ENCODE measurements at places on chromosomes 16 and 17.

GRCh38 chr17:67633751-67634211, 84.0 kb upstream of the NOL11 start:
- no peak for DNase-seq

- DNase-seq = peak; percentile 79
Observed at GRCh38 chr17:69414408-69415274, at the start of gene MAP2K6. MAP2K6 (plus strand) TSS chr17:69414697; CDS start chr17:69414985, 288 bp downstream.

DNA sequence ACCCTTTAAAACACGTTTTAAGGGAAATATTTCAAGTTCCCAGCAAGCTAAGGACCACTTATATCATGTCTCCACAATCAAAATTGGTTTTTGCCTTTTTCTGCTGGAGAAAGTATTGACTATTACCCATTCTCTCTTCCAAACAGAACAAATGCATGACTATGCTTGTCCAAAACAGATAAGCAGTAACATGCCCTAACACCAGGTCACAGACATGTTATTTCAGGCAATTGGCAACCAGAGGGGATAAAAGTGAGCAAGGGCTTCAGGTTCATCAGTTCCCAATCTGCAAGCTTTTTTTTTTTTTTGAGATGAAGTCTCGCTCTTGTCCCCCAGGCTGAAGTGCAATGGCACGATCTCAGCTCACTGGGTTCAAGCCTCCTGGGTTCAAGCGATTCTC, 15.0 kb downstream of the SKA2 start:
- DNase-seq = no peak

- peak; percentile 93 for DNase-seq
Observed at GRCh38 chr16:84643180-84643583, 5.1 kb upstream of the KLHL36 start.

GRCh38 chr16:67242138-67242730, 5.0 kb downstream of the FHOD1 start:
- DNase-seq = no peak

DNA sequence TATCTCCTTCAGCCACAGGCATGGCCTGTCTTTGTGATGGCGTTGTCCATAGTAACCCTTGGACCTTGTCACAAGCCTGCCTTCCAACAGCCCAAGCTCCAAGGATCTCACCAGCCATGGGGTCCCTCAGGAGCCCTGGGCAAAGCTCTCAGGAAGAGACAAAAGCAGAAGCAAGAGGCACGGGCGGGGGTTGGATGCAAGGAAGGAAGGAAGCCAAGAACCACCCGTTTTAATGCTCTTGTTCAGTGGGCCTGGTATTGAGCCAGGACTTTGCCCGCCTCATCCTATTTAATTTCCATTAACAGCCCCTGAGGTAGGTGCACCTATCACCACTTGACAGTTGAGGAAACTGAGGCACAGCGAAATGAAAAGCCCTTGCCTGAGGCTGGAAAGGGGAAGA, 32.3 kb upstream of the GOSR2 start:
- no peak for DNase-seq

DNA sequence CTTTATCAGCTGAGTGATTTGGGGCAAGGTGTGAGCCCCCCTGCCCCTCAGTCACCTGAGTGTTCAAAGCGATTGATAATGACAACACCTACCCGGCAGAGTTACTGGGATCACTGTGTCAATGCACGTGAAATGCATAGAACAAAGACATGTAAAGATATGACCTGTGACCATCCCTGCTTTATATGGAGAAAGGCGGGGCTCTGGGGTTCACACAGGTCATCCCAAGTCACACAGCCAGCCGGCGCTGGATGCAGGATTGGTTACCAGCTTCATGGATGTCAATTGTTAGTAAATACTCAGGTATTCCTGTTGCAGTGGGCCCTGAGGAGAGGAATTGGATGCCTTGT, 64.4 kb downstream of the CRISPLD2 start:
- DNase-seq = no peak

- no peak for DNase-seq
Observed at GRCh38 chr16:11852092-11852809, 909 bp upstream of the RSL1D1 start.

- DNase-seq = no peak
Observed at GRCh38 chr17:48100160-48100559, 1.1 kb downstream of the CBX1 start.

DNA sequence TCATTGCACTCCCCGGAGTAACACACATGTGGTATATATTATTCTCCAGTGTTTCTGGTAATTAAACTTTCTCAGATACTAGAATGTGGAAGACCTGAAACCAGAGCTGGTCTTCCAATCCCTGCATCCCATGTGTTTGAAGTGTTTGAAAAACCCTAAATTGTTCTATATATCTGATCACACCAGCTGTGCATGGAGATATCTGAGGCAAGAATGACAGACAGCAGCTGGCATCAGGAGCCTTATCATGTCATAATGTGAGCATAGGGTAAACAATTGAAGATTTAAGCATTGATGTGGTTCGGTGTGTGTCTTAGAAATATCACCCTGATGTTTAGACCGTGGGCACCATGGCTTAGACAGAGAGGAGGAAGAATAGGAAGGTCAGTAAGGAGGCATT, 251.0 kb downstream of the CDH11 start:
- no peak for DNase-seq

GRCh38 chr17:4444782-4445473, 11.2 kb downstream of the SPNS3 start:
- DNase-seq = no peak

DNA sequence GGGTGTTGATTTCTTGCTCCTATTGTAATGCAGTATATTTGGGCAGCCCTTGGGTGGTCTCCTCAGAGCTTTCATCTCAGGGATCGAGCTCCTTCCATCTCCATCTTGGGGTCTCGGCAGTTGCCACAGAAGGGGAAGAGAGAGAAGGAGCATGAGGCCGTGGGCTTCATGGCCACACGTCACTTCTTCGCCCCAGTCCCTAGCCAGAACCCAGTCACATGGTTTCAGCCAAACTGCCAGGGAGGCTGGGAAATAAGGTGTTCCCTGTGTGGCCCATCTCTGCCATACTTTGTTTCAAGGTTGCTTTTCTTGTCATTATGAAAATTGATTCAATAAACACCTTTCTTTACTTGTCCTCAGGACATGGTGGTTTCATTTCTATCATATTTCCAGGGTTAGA, 68.4 kb upstream of the NKD1 start:
- no peak for DNase-seq

- DNase-seq = no peak
Observed at GRCh38 chr17:7912927-7913524, 3.1 kb downstream of the RNF227 start.

GRCh38 chr16:1299868-1300203, 9.6 kb upstream of the UBE2I start:
- DNase-seq = no peak

- DNase-seq = no peak
Observed at GRCh38 chr17:37485938-37486570, 3.6 kb upstream of the DUSP14 start.

DNA sequence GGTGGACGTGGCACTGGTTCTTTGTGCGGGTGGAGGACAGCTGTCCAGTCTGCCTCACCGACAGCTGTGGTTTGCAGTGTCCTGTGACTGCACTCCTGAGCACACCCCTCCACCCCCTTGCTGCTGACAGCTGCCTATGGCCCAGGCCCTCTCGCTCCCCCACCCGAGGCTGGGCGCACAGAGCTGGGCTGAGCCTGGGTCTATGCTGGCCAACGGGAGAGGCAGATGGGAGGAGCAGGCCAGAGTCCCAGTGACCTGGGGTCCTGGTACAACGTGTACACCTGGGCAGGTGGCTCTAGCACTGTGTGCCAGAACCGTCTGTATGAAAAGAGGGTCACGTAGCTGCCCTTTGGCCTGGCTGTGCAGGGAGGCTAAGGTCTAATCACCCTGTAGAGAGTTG, 30.5 kb downstream of the BAIAP2 start:
- DNase-seq = no peak

- no peak for DNase-seq
Observed at GRCh38 chr17:75854101-75854748, 910 bp downstream of the WBP2 start.

DNA sequence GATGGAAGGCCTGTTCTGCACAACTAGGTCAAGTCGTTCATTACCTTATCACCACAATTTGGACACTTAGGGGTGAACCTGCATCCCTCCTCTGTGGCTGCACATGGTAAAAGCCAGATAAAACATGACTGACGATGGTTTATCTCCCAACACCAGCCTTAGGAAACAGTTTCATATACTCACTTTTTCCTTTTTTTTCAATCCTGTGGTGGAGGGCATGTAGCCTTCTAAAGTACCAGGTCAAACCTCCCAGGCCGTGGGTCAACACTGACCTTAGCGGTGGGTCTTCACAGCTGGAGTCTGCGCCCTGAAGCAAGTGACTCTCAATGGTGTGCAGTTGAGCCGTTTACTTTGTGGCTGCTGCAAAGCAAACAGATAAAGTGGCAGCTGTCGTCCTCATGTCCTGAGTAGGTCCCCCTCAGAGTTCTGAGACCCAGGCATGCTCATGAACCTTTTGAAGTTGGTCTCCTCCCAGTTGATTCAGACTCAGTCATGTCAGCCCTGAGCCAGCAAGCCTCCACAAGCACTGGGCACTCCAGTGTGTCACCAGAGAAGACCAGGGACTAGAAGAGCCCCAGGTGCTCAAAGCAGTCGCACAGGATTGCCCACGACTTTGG, 5.9 kb downstream of the FAHD1 start:
- DNase-seq = no peak

DNA sequence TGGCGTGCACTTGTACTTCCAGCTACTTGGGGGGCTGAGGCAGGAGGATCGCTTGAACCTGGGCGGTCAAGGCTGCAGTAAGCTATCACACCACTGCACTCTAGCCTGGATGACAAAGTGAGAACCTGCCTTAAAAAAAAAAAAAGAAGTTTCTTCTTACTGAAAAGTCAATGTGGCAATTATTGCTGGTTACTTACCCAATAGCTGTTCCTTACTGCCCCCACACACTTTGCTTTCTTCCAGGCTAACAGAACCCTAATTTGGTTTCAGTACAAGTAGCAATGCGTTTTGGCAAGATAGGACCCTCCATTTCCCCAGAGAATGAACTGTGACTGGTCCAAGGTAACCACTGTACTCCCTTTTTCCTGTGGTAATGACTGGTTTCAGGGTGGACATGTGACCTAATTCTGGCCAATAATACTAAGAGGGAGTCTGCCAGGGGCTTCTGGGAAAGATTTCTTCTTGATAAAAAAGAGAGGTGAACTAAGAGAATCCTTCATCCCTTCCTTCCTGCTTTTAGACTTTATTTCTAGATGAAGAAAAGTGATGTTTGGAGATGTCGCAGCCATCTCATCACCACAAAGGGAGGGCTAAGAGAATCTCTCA, 58.8 kb upstream of the MSI2 start:
- no peak for DNase-seq

- DNase-seq = no peak
Observed at GRCh38 chr16:50718061-50718760, 23.7 kb upstream of the CYLD start.

GRCh38 chr16:47045023-47045422, 71.5 kb upstream of the DNAJA2 start:
- no peak for DNase-seq

GRCh38 chr17:59365383-59365981, 34.0 kb downstream of the YPEL2 start:
- DNase-seq = no peak

DNA sequence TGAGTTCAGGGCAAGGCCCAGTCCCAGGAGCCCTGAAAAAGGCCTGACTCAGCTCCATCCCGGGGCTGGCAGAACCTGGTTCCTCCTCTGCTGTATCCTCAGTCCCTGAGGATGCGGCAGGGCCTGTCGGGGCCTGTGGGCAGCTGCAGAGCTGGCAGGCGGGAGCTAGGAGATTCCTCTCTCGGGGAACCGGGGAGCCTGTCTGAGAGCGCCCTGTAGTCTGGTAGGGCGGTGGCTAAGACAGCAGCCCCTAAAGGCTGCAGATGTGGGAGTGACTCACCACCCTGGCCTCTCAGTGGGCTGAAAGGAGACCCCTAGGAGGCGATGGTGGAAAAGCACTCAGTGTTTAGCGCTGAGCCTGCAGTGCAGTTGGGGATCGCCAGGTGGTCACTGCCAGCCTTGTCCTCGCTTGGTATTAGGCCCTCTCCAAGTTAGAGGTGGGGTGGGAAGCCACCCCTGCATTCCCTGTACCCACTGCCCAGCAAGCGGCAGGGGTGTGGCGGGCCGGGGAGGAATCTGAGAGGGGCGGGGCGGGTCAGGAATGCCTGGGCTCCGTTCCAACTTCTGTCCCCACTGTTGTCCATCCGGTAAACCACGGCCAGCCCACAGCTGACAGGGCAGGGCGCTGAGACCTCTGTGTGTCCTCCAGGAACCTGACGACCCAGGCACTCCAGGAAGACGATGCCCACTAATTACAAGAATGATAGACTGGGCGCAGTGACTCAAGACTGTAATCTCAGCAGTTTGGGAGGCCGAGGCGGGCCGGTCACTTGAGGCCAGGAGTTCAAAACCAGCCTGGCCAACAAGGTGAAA, 29.5 kb upstream of the CDH1 start:
- no peak for DNase-seq

DNA sequence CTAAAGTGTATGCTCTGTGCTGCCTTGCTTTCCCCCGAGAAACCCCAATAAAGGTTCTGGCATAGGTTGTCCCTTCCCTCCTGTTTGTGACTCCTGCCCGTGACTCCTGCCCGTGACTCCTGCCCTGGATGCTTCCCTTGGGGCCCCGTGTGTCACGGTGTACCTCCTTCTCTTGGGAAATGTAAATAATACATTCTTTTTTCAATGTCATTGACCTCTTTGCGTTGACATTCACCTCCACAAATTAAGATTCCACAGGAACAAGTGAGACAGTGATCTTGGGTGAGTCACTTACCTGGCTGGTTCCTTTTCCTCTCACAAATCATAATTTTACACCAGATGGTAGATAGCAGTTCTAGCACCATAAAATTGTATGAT, 632 bp downstream of the CCL15 start:
- no peak for DNase-seq

- no peak for DNase-seq
Observed at GRCh38 chr16:64391063-64391600, 730.7 kb downstream of the CDH11 start.

DNA sequence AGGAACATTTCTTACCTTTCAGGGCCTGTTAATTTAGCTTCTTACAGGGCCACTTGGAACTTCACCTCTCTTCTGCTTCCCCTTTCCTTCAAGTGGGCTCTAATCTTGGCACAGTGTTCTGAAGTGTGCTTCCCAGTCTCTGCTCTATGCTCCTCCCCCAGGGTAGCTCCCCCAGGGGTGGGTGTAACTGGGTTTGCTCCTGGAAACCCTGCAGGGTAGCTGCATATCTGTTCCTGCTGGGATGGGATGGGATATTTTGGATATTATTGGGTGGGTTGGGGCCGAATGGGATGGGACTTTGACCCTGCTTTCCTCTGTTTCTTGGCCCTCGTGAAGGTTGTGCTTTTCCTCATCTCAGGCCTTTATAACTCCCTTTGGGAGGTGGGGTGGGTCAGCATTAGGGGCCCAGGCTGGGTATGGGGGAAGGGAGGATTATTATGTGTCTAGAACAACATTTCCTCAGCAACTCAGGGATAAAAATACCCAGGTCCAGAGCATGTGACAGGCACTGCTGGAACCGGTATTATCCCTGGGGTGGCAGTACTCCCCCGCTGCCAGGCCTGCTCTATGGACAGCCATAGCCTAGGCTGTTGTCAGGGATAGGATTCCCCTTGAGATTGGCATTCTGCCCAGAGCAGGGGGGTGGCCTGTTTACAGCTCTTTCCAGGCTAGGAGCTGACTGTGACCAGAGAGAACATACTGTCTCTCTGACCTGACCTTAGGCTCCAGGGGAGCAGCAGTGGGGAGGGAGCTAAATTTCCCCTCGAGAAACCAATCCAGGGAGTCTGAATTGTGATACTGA, 5.0 kb downstream of the NFE2L1 start:
- no peak for DNase-seq

GRCh38 chr16:72836985-72837384, 210.9 kb downstream of the ZFHX3 start:
- DNase-seq = no peak
